SJSA1 (cell line): ENCODE measurements at places on chromosomes 11 and 22.

DNA sequence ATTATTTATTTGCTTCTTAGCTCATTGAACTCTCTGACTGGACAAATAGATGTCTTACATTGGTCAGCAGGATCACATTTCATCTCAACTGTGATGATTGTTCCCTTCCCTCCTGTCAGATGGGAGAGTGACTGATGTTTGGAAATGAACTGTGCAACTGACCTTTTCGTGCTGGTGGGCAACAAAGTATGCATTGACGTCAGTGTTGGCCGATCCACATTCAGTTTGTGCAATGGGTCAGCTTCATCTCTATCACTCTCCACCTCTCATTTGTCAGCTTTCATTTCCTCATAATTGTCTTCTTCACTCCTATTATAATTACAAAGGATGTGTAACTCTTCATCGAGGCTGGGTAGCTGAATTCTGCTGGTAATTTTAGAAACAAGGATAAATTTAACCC is 71.3 kb downstream of the PPP2R1B start:
- DNase-seq, result no peak

DNA sequence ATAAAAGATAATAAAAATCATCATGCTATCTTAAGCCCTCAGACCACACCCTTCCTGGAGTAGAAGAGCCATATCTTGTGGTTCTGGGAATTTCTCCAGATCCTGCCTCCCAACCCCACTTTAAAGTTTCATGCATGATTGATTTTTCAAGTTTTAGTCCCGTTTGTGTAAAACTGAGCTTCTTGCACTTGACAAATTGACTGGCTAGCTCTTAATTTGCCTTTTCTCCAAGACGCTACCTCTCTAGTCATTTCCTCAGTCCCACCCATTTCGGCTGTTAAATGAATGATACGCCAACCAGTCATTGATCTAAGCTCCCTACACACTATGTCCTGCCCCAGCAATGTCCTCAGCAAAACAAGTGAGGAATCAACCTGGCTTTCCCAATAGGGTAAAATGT is 71.8 kb upstream of the TEAD1 start:
- no peak for DNase-seq

DNA sequence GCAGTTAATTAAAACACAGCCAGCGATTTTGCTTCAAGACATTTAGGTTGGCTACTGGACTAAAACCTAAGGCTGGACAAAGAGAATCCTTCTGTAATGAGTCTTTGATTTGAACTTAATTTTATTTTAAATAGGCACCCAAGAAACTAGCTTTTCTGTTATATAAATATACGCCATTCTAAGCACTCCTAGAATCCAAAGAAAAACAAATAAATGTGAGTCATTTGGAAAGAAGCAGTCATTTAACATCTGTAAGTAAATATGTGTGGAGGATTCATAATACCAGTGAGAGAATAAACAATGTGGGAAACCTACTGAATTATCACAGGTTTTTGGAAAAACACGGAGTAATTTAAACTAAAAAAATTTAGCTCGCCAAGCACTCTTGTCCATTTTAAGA is 1.2 kb upstream of the TECTA start:
- no peak for DNase-seq

- DNase-seq, result no peak
Measured at GRCh38 chr11:122617297-122617696, 38.2 kb upstream of the UBASH3B start.

GRCh38 chr11:61694946-61695706 is 14.9 kb downstream of the DAGLA start:
- DNase-seq, result no peak

DNA sequence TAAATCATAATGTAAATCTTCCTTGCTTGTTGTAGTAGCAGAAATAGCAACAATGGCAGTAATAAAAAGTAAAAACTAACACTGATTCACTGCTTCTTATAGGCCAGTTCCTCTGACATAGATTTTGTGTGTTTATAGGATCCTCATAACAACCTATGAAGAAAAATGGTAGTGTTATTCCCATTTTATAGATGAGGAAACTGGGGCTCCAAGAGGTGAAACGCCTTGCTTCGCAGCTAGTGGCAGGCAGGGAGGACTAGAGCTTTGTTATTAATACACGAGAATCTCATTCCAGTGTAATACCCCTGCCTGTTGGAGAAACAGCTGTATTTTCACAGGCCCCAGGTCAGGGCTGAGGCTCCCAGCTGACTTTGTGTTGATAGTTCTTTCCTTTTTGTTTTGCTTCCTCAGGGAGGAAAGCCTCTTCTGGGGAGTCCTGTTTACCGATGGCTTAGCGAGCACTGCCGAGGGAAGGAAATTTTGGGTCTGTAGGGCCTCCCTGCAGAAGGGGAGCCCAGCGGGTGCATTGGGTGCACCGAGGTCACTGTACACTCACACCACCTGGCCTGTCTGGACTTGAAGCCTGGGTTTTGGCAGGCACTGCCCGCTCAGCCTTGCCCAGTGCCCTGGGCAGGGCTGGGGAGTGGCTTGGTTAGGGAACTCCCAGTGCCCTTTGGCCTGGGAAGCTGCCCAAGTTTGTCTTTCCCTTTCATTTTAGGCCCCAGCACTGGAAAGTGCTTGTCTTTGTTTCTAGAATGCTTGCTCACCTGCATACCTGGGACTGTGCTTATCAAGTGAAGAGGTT is 13.5 kb downstream of the KIAA1671 start:
- DNase-seq, result no peak

DNA sequence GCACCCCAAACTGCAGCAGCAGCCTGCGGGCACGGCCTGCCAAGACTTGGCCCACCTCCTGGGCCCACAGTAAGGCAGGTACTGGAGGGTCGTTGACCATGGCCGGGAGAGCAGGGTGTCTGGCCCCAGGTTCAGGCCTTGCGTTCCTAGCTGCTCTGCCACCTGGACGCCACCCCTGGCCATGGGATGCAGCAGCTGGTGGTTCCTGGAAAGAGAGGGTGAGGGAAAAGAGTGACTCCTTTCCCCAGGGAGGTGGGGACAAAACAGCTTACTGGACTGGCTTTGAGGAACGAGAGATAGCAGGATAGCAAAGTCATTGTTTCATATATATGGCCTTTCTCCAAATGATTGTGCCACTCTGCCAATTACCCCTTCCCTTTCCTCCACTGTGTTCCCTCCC is 1.8 kb downstream of the BSCL2 start:
- no peak for DNase-seq

DNA sequence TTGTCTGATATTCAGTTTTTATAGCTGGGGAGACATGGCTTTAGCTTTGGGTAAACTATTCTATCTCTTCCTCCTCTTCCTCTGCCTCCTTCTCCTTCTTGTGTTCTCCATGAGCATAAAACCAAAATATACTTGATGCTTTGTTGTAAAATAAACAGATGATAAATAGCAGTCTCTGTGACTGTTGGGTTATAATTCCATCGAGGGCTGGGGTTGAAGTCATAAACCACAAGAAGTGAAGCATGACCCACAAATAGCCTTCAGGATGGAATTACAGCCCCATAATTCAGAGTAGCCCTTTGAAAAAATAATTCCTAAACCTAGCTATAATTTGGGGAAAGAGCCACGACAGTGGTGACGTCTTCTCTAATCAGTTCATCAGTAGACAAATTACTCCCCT is 177.7 kb downstream of the SNX19 start:
- no peak for DNase-seq

DNA sequence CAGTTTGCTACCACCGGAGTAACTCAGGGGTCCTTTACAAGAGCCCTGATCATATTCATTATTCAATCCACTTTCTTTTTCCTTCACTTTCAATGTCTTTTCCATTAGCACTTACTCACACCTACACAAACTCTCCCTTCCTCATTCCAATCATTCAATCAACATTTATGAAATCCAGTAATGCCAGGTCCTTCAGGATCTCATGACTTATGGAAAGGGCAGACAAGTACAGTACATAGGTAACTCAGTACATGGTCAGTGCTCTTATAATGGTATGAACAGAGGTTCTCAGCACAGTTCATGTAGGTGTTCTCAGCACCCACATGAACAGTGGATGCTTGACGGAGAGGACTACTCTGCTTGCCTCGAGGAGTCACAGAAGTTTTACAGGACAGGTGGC is 106.6 kb downstream of the USP35 start:
- DNase-seq, result no peak
